Activated CD8-positive, alpha-beta memory T cell treated with anti-CD3 and anti-CD28 coated beads for 1 hour (primary cell): ENCODE measurements at places on chromosomes 5 and 9.

- no peak for DNase-seq
These were observed 57.4 kb upstream of the SPRY4 start for GRCh38 chr5:142382186-142382585.

GRCh38 chr5:3023656-3024055, 272.2 kb upstream of the IRX2 start:
- DNase-seq: no peak

- DNase-seq: no peak
These were observed 638.0 kb downstream of the IRX1 start for GRCh38 chr5:4233671-4234070.

DNA sequence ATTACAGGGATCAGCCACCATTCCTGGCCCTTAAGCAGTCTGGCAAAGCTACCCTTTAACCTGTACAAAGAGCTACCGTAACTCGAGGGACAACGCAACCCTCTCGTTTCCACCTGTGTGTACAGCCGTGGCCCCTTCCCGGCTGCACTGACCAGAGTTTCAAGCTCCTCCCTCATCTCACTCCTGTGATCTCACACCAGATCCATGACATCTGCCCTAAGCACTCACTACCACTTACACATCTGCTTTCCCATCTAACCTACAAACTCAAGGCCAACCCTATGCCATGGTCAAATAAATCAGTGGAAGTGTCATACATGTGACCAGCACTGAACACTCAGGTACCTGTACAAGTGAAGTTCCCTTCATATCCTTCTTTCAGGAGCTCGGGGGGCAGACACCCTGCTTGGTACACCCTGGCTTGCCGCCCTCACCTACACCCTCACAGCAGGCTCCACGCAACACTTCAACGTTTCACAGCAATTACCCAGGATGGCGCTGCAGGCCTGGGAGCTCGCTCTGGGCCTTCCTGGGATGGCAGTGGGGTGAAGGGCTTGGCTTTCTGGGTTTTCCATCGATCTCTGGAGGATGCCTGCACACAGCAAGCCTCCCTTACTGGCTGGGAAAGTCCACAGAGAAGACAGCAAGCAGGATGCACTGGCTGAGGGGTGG, 61.7 kb downstream of the PRRT1B start:
- no peak for DNase-seq

DNA sequence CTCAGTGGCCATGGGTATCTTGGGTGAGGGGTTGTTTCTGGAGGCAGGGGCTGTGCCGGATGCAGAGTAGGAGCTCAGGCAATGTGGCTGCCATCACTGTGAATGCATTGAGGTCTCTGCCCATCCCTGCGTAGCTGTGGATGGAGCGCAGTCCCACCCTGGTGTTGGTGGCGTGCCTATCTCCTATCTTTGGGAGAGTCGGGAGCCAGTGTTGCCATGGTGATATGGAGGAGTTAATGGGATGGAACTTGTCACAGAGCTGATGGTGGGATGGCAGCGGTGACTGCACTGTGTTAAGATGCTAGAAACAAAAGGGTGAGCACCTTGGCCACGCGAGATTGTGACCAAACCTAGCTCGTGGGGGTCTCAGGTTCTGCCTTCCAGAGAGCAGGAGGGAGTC, 197.3 kb downstream of the MELK start:
- no peak for DNase-seq

DNA sequence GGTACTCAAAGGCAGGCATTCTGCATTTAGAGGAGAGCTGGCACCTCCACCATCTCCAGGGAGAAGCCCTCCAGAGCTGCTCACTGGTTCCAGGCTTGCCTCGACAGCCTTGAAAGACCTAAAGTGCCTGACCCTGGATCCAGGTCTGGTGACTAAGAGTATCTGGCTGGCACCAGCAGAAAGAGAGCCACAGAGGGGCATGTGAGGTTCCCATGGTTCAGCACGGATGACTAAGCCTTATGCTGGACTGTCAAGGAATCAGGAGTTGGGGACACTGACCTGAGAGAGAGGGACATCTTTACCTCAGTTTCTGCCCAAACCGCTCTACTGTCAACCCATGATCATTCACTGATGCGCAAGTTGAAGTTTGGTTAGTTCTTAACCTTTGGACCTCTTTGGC, 3.0 kb downstream of the ACTL7A start:
- no peak for DNase-seq

DNA sequence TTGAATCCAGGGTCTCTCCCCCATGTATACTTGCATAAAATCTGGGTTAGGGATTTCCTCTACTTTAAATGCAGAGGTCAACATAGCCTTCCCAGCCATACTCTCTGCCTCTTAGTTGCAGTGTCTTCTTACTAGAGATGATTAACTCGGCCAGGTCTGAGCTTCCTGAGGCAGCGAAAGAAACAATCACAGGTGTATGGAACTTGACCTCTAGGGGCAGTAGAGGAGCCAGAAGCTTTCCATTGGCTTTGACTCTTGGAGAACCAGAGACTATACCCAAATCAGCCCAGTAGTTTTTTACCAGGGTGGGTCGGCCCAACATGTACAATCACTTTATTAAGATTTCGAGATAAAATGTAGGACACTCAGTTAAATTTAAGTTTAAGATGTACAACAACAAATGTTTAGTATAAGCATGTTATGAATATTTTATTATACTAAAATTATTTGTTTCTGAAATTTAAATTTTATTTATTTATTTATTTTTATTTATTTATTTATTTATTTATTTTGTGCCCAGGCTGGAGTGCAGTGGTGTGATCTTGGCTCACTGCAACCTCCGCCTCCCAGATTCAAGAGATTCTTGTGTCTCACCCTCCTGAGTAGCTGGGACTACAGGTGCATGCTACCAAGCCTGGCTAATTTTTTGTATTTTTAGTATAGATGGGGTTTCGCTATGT, 48.0 kb upstream of the DMRT3 start:
- DNase-seq: no peak

DNA sequence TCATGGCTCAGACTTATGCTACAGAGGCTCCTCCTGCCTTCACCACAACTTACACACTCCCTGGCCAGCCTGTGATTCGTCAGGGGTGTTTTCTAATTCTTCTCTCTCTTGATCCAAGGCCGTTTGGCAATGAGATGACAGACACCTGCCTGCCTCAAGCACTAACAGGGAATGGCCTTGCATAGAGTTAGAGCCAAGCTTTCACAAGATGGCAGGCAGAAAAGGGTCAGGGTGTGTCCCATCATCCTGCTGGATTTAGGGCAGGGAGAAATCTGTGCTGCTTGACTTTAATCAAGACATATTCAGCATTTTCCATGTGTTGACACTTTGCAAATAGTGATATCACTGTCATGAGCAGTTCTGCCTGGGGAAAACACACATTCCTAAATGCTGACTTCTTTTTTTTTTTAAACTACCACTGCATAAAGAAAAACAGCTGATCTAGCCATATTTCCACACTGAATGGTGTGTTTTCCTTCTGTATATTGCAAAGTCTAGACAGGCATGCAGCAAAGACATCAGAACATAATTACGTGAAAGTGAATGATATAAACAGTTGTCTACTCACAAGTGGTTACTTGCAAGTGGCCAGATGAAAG, 95.0 kb upstream of the SLC25A48 start:
- no peak for DNase-seq

DNA sequence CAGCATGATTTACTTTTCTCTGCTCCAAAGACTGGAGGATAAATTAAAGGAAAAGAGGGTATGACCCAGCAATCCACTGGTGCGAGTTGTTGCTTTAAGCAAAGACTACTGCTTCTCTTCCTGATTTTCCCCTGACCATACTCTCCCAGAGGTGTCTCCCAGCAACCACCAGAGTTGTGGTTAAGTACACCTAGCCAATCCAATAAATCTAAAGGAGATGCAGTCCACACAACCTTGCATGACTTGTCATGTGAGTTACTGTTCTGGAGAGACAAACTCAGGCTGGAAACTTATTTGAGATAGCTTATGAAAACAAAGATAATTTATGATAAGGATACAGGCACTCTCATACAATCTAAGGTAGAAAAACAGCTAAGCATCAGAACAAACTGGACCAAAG, 11.9 kb downstream of the TMC1 start:
- DNase-seq: no peak

GRCh38 chr9:75092766-75093165, 4.5 kb downstream of the OSTF1 start:
- no peak for DNase-seq

DNA sequence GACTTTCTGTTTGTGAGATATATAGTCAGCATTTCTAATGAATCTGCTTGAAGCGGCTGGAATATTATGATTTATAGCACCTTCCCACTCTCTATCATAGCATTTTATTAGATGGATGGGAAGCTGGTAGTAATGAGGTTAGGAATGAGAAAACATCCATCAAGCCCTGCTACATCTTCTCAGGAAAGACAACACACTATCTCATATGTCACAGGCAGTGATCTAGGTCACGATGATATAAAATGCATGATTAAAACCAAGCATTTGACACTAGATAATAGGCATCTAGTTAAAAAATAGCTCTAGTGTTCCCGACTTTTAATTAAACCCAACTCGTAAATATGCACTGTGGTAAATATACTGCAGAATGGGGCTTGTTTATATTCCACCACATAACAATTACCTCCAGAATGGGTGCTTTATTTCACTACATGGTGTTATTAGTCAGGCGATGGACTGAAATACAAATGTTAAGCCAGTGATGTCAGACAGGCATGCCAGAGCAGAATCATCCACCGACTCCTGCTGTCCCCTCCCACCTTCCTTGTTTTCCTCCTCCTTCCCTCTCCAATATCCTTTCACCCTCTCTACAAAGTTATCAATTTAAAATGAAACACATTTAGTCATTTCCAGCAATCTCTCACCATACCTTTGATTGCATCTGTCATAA, 286.8 kb downstream of the SPATA31D1 start:
- DNase-seq: no peak

DNA sequence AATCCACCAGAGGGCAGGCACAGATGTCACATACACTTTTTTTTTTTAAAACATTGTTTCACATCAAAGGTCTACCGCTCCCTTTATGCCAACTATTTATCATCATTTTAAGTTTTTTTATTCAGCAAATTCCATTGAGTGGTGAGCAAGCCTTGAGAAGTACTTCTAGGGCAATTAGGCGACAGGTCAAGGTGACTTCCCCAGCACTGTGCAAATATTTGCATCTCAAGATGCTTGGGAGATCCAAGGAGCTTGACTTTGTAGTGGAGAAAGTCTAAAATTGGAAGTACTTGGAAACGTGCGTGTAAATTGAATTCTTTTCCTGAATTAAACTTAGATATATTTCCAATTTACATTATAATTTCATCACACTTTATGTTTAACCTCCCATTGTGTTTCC, 211.1 kb downstream of the ICE1 start:
- no peak for DNase-seq
